Stimulated activated CD4-positive, alpha-beta T cell treated with anti-CD3 and anti-CD28 coated beads, Interleukin-1b, Interleukin-23, amount 100 ng/mL, for 24 hours (primary cell): ENCODE measurements at places on chromosomes 1 and 21.

DNA sequence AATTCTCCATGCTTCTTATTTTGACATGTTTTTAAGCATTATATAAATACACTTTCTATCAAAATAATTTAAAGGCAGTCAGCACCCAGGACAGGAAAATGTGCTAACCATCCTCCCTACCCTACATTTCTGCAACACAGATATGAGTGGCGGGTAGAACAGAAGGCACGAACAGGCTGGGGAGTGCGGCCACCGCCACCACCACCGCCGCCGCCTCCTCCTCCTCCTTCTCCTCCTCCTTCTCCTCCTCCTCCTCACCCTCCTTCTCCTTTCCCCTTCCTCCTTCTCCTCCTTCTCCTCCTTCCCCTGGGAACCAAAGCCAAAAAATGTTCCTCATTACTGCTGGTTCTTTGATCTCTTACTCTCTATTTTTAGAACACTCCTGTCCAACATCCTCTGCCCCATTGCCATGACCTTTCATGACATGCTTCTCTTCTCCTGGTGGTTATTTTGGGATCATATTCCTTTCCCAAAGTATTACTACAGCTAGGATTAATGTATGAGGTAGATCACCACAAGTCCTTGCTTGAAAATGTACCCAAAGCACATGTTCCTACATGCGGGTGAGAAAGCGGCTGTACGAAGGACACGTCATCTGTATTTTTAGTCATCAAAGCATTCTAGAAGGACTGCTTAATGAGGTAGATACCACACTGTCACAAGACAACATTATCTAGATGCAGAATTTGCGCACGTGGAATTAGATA, 24.5 kb upstream of the CCN1 start:
- no peak for DNase-seq

GRCh38 chr1:1255611-1256010, 9.1 kb upstream of the C1QTNF12 start:
- no peak for DNase-seq

DNA sequence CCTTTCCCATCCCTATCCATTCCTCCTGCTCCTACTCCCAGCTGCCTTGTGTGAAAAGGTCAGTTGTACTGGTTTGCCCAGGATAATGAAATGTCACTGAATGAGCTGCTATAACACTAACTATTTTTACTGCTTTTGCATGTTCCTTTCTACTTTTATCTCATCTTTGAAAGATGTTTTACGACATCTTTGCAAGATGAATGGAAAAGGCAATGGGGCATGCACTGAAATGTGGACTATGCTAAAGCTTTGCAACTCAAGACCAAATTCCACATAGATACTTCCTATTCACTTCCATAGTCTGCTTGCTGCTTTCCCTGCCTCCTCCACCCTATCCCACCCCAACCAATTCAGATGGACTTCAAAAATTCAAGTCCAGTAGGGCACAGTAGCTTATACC, 111.3 kb downstream of the SETD4 start:
- DNase-seq = no peak

DNA sequence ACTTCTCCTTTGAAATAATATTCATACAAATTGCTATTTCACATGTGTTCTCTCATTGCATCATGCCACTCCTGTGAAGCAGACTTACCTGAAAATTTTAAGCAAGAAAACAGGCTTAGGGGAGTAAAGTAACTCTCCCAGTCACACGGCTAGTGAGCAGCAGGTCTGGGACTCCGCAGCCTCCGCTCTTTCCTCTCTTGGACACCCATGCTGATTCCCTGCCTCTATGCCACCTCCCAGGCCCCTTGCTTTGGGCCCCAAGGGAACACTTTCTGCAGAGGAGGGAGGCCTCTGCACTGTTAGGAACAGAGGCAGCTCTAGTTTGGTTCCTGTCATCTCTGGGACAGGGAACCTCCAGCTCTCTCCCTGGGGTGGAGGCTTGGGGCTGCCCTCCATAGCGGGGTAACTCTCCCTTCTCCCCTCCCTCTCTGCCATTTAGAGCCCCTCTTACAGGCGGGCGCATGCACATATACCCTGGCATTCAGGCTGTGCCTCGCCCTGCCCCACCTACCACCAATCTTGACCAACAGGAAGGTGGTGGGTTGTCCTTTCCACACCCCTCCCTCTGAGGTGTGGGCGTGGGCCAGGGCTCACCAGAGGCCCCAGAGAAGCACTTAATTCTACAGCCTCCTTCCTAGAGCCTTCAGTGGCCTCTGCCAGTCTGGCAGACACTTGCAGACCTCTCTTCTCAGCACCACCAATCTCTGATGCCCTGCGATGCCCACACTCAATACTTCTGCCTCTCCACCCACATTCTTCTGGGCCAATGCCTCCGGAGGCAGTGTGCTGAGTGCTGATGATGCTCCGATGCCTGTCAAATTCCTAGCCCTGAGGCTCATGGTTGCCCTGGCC, at the start of gene RXFP4:
TSS of gene RXFP4 (plus strand) at position 646 of the 852 bp plus-strand sequence. CDS start at position 718, 72 bp downstream.
- no peak for DNase-seq

- DNase-seq = no peak
These were observed 34.1 kb upstream of the H6PD start for GRCh38 chr1:9200441-9200840.

- DNase-seq = no peak
These were observed 653.4 kb downstream of the KCNT2 start for GRCh38 chr1:195954848-195955247.

- no peak for DNase-seq
These were observed 44.6 kb downstream of the NIBAN1 start for GRCh38 chr1:184929711-184930202.

GRCh38 chr1:248807067-248807737, 18.5 kb downstream of the SH3BP5L start:
- peak; percentile 32 for DNase-seq

DNA sequence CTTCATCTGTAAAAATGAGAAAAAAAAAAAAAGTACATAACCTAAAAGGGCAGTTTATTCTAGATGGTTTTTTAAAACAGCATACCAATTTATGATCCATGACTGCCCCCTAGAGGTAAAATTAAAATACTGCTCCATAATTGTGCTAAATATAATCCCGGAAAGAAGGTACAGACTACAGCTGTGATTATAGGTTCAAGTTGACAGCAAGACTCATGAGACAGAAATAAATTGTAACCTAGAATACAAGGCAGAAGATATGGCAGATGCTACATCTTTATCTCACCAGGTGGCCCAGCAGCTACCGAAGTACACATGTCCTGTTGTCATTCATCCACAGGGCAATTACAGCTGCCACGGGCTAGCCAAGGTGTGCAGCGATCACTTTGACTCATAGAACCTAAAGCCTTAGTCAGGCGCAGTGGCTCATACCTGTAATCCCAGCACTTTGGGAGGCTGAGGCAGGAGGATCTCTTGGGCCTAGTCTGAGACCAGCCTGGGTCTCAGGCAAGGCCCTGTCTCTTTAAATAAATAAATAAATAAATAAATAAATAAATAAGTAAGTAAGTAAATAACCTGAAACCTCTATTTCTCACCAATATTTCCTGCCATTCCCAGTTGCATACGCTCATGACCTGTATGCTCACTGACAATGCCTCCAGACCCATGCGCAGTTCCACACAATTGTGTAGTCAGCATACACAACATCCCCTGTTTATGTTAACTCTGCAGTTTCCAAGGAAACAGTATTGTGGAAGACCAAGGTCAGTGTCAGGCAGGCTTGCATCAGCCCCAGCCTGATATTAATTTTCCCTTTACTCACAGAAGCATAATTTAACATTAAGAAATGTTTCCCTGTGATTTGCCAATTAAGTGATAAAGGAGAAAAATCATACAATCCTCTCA, 18.3 kb upstream of the PPIE start:
- DNase-seq = no peak

GRCh38 chr1:16237343-16237830, 404 bp upstream of the CPLANE2 start:
- DNase-seq = no peak

DNA sequence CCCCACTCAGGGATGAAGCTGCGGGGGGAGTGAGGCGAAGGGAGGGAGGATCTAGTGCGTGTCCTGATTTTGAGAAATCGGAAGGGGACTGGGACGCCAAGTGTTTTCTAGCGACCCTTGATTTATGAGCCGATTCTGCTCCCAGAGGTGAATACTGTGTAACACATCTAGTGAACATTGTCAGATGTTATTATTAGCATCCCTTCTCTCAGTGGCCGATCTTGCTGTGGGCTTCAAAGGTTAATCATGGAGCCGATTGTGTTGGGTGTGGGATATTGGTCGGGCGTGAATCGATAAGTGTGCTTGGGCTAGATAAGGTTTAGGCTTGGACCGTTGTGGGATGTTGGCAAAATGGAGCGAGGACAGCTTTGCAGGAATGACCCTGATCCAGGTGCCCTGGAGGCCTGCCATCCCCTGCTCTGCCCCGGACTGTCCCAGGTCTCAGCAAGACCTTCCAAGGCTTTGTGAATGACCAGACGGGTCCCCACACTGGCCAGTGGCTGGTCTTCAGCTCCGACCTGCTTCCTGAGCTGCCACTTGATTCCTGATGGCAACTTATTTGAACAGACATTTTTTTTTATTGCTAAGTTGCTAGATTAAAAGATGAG, 2.2 kb downstream of the AJAP1 start:
- no peak for DNase-seq

- no peak for DNase-seq
These were observed at the start of gene NFIA for GRCh38 chr1:61082311-61083012. NFIA (plus strand) TSS chr1:61082561.

- DNase-seq = no peak
These were observed 7.1 kb upstream of the ZSCAN20 start for GRCh38 chr1:33465316-33465715.

DNA sequence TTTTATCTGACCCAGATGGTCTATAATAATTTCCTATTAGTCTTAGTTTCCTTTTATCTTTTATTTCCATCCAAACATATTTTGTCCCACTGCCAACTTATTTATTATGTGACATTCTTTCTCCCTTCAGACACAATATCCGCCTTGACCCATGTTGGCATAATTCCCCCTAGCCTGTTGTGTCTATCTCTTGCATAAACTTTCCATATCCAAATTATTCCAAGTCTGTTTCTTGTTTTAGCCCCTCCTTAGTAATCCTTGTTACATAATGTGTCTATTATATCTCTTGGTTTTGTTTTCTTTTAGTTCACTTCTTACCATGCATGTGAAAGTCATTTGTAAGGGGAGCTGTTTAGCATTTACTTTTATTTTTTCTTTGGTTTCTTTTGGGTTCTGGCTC, 81.6 kb upstream of the CACHD1 start:
- DNase-seq = no peak

GRCh38 chr1:241608379-241609033, 31.7 kb downstream of the CHML start:
- DNase-seq = no peak

DNA sequence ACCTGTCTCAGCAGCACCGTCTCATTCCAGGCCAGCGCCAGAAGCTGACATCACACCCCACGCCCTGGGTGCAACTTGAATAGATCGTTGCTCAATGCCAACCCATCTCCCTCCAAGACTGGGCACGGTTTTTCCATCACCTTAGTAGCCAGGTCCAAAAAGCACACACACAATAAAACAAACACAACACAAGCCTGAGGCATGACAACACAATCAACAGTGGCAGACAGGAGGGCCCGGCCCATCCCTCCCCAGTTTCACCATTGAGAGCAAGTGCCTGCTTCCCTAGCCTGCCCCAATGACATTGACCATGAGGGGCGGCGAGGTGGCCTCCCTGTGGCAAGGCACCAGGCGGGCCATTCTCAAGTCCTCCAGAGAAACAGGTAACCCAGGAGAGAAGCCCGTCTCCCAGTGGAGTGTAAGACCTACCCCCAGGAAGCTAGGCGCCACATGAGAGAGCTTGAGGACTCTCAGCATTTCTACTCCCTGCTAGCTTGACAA, 2.7 kb downstream of the IFFO2 start:
- DNase-seq = no peak

GRCh38 chr1:194295685-194296084, 1109.3 kb upstream of the B3GALT2 start:
- no peak for DNase-seq

- no peak for DNase-seq
These were observed 27.0 kb downstream of the DNASE2B start for GRCh38 chr1:84425150-84425896.

DNA sequence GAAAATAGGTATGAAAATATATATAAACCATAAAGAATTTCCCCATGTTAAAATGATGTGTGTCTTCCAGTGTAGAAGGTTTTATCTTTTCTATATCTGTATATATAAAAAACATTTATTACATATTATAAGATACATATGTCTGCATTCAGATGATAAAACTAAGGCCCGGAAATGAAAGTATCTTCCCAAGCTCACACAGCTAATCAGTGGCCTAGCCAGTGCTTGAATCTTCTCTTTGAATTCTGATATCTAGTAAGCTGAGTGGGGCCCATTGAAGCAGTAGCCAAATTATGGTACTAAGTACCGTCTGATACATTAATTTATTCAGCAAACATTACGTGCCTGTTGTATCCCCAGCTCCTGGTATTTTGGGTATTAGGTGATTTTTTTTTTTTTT, 28.6 kb downstream of the UCK2 start:
- DNase-seq = no peak

DNA sequence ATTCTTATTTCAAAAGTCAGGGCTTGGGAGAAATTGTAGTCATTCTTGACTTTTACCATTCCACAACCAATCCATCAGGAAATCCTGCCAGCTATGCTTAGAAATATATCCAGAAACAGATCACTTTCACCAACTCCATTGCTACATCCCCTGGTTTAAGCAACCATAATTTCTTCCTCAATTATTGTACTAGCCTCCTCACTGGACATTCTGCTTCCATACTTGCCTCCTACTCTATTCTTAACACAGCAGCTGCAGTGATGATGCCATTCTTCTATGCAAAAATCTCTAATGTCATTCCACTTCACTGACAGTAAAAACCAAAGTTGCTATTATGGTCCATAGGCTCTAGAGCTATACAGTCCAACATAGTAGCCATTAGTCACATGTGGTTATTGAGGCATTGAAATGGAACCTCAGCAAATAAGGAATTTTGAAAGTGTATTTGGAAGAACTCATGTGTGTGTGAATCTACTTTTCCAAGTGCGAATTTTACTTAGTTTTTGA, 110.7 kb upstream of the KIAA0040 start:
- DNase-seq = no peak

- no peak for DNase-seq
These were observed 32.2 kb downstream of the OPTC start for GRCh38 chr1:203526130-203526529.

DNA sequence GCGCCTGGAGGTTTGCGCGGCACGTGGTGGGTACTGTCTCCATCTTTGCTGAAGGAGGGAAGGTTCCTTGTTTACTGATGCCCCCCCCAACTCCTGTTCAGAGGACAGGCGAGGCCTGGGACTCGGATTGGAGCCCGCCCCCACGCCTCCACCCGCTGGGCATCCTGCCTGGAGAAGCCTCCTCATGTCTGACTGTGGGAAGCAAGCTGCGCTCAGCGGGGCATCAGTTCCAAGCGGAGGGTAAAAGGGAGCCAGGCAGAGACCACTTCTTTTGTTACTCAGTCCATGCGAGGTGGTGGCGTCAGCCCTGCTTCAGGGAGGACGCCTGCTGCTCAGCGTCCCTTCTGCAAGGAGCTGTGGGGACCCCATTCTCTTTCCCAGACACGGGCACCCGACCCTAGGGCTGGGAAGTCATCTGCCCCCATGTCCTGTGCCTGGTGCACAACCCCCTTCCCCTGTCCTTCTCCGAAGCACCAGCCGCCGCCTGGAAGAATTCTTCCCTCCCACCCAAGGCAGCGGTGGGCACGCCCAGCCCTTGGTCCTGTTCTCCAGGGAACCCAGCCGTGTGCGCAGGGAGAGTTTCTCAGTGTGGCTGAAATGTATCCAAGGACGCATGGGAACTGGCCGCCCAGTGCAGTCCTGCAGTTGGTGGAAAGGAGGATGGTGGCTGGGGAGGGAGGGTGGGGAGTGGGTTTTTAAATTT, 414.0 kb downstream of the CAMTA1 start:
- DNase-seq = no peak
